Stimulated activated CD4-positive, alpha-beta T cell treated with anti-CD3 and anti-CD28 coated beads, Interleukin-4, amount 100 ng/mL, for 4 hours (primary cell): ENCODE measurements at places on chromosomes 4 and X.

DNA sequence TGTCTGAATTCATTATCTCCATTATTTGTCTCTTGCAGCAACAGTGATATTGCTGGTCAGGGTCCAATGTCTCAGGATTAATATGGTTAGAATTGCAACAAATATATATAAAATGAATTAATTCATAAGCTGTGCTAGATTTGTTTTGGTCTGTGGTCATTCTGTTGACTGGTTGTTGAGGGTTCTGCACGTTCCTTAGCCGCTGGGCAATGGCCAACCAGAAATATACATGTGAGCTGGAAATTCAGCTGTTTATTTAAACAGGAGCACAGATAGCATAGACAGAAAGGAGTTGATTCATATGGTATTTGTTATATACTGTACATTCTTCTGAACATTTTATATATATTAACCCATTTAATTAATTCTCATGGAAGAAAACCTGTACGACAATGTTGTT lies 100.8 kb downstream of the RPA4 start:
- no peak for DNase-seq

- peak; percentile 87 for DNase-seq
Observed at GRCh38 chr4:121950212-121950679, 1.6 kb downstream of the TRPC3 start.

DNA sequence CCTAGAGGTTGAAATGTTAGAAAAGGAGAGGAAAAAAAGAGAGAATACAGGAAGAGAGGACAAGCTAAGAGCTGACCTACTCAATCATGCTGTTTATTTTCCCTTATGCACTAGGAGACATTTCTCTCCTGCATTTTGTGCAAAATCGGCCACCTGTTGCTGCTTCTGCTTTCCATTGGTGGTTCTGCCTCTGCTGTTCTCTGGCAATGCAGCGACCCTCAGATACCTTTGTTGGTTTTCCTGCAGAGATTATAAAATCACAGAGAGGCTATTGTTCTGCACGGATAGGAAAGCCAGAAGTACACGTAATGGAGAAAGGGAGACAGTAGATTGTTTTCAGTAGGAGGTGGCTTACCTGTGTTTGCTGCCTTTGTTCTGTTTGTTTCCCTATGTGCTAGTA lies 108.9 kb downstream of the UNC5C start:
- DNase-seq, result no peak

DNA sequence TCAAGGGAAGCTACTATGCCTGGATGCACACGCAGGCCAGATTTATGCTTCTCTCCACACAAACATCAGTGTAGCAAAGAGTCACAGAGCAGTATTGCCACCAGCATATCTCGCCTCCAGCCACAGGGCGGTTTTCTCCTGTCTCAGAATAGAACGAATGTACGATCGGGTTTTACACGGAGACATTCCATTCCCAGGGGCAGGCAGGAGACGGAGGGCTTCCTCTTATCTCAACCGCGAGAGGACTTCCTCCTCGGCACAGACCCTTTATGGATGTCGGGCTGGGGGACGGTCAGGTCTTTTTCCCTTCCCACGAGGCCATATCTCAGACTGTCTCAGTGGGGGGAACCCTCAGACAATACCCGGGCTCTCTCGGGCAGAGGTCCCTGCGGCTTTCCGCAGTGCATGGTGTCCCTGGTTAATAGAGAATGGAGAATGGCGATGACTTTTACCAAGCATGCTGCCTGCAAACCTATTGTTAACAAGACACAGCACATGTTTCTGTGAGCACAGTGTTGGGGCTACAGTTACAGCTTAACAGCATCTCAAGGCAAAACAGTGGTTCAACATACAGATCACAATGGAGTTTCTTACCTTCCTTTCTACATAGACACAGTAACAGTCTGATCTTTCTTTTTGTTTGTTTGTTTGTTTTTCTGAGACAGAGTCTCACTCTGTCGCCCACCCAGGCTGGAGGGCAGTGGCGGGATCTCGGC lies 24.1 kb downstream of the CSF2RA start:
- no peak for DNase-seq

- no peak for DNase-seq
Observed at GRCh38 chr4:86001591-86001990, 358.3 kb downstream of the MAPK10 start.

- DNase-seq, result no peak
Observed at GRCh38 chr4:112002248-112002661, 143.0 kb upstream of the FAM241A start.

- no peak for DNase-seq
Observed at GRCh38 chrX:55149242-55149641, 60.4 kb downstream of the PAGE2 start.

- DNase-seq, result peak; percentile 12
Observed at GRCh38 chrX:37685381-37686359, at the start of gene XK. TSS of gene XK (plus strand) at chrX:37685791. CDS start at chrX:37685962, 171 bp downstream.

GRCh38 chrX:316351-317325 lies 2.0 kb downstream of the GTPBP6 start:
- no peak for DNase-seq

DNA sequence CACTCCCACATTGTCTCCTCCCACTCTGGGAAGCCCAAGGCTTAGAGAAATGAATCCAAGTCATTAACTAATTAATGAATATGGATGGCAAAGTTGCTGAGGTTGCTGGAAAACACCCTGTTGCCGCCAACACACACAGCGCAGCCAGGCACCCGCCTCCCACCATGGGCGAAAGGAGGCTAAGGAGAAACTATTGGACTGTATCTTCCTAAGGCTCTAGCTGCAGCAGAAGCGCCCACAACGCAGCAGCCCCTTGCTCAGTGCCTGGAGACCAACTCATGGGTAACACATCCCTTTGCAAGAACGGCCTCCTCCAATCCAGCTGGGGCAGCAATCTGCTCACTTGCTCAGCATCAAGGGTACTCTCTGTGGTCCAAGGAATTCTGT lies 34.2 kb downstream of the TSC22D3 start:
- DNase-seq, result no peak

DNA sequence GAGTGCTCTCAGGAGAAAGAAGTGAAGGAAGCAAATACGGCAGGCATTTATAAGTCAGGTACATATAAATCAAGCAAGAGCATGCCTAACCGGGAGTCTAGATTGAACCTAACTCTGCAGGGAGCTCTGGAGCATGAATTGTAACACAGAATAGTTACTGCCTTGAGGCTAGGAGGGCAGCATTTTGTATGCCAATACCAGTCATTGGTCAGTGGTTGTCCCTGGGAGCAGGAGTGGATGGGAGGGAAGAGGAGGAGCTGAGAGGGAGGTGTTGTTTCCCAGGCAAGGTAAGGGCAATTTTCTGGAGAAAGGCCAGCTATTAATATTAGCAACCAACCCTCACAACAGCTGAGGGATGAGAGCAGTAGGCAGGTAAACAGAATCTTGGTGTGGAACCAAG lies 224.7 kb upstream of the DCAF8L1 start:
- no peak for DNase-seq

DNA sequence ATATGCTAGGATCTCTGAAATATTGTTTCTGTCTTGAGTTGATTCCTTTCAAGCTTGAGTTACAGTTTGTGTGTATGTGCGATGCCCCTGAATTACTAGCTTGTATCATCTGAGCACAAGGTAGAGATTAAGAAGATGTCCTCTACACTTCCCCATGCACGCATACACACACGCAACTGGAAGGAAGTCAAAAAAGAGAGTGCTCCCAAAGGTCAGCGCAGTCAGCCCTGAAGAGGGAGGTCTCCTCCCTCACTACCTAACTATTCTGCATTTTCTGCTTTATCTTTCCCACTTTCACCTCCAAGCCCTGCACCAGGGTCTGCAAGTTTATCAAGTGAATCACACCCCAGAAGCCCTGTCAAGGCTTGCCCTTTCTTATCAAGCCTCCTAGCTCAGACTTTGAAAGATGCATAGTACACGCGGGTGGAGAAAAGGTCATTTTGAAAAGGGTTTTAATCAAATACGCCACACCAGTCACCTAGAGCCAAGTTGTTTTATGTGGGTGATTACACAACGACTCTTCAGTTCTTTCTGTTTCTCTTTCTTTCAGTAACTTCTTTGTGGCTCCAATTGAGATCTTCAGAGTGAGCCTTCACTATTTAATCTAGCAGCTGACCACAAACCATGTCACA lies 127.7 kb downstream of the ASB9 start:
- no peak for DNase-seq

DNA sequence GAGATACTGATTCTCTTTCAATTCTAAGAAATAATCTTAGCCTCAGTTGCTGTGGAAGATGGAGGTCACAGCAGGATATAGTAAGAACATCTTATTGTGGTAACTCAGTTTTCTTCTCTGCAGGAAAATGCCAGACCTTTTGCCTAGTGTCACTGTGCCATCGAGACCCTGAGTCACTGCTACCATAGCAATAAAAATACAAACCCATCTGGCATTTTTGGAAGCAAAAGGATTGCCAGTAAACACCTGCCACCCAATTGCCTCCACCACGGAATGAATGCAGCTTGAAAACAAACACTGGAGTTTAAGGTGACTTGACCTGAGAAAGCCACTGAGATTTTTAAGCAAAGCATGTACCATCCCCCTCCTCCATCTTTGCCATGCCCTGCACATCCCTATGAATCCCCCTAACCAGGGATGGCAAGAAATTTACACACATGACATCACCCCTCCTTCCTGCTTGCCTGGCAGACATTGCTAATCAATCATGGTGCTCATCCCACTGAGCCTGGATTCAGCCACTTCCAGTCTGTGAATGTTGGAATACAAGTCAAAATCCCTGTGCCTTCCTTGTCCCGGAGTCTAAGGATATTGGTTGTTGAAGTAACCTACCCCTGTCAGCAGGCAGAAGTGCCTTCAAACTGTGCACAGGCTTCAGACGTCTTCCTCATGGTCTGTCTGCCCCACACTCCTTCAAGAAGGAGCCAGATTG lies 59.6 kb upstream of the MAMLD1 start:
- DNase-seq, result no peak

DNA sequence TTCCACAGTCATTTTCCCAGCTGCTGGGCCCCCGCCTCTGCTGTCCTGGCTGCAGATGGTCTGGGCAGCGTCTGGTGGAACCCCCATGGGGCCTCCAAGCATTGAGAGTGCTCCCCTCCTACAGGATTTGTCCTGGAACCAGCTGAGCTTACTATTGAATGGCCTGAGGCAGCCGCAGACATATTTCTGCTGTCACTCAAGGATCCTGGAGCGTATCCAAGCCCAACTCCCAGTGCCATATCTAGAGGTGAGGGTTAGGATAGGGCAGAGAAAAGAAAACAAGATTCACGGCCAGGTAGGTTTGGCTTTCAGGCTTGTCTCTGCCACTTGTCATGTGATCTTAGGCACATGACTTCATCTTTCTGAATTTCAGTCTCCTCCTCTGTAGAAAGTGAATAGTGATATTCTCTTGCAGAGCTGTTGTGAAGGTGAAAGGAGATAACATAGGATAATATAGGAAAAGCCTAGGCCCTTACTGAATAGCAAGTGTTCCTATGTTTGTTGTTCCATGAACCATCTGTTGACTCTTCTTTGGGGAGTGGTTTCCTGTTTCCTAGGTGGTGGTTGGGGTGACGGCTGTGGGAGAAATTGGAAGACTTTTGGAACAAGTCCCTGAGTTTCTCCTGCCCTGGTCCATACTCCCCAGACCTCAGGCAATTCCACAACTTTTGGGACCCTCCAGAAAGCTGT lies 52.3 kb downstream of the SEPSECS start:
- DNase-seq, result no peak

GRCh38 chr4:79996851-79997250 lies 76.2 kb downstream of the ANTXR2 start:
- no peak for DNase-seq

GRCh38 chrX:15973946-15974345 lies 119.3 kb upstream of the AP1S2 start:
- no peak for DNase-seq

GRCh38 chrX:38811515-38812243 lies 10.4 kb downstream of the MID1IP1 start:
- DNase-seq, result no peak

- DNase-seq, result no peak
Observed at GRCh38 chrX:15301924-15302323, 13.5 kb downstream of the ASB11 start.
